Transverse colon (tissue), 4 donors: ENCODE measurements at places on chromosomes 7 and 10. TPM values are rescaled to one million over a fixed set of nuclear protein-coding genes. Genes with fewer than 3 reads are reported as not detected.

Gene POLR2J
- 23.3 TPM for total RNA-seq

Gene LIPK
- not detected for total RNA-seq

DNA sequence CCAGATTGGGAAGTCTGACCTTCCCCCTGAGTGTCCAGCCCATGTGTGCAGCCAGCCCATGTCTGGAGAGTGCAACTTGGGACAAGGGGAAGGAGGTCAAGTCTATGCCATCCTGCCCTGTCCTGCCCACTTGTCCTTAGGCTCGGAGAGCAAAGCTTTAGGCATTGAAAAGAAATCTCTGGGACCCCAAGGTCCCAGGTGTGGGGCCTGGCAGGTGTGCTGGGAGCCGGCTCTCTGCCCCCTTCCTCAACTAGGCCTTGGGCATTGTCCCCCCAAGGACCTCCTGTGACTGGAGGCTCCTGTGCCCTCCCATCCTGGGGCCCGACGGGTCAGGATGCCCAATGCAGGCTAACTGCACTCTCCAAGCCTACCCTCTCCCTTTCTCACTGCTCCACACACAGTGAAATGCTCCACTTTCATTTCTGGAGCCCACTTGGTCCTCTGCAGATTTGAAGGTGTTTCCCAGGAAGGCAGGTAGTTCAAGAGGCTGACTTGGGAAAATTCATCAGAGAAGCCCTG lies 124.7 kb downstream of the PTPN20 start:
- DNase-seq: no peak

DNA sequence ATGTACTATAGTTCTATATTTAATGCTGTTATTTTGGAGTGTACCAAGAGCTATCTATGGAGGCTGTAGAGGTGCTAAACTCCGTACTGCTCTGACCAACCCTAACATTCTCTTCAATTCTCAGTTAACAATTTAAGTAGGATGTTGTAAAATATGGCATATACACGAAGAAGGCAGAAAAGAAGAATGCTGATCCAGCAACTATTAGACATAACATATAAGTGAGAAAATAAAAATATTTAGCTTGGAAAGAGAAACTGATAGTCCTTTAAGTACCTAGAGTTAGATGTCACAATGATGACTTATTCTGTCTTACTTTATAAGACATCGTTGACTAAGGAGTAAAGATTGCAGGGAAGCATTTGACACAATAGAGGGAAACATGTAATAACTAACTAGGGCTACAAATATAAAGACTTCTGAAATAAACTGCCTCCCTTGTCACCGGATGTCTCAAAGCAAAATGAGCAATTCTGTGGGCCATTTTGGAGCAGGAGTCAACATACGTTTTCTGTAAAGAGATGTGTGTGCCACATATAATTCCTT lies 159.5 kb downstream of the CPEB3 start:
- DNase-seq: no peak

DNA sequence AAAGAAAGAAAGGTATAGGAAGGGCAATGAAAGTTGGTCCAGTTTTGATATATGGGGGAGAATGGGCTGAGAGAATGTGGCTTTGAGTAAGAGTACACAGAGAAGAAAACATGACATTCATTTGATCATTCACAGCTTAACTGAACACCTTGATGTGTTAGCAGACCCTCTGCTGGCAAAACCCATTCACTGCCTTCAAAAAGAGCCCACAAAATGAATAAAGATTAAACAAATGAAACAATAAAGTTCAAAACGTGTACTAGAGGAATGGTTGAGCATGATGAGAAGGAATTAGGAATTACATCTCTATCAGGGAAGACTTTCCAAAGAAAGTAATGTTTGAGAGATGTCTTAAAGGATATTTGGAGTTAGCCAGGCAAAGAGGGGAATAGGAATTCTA lies 2.1 kb downstream of the WEE2 start:
- DNase-seq: no peak

GRCh38 chr7:142338633-142339501 lies 81.0 kb upstream of the PRSS58 start:
- DNase-seq: no peak

DNA sequence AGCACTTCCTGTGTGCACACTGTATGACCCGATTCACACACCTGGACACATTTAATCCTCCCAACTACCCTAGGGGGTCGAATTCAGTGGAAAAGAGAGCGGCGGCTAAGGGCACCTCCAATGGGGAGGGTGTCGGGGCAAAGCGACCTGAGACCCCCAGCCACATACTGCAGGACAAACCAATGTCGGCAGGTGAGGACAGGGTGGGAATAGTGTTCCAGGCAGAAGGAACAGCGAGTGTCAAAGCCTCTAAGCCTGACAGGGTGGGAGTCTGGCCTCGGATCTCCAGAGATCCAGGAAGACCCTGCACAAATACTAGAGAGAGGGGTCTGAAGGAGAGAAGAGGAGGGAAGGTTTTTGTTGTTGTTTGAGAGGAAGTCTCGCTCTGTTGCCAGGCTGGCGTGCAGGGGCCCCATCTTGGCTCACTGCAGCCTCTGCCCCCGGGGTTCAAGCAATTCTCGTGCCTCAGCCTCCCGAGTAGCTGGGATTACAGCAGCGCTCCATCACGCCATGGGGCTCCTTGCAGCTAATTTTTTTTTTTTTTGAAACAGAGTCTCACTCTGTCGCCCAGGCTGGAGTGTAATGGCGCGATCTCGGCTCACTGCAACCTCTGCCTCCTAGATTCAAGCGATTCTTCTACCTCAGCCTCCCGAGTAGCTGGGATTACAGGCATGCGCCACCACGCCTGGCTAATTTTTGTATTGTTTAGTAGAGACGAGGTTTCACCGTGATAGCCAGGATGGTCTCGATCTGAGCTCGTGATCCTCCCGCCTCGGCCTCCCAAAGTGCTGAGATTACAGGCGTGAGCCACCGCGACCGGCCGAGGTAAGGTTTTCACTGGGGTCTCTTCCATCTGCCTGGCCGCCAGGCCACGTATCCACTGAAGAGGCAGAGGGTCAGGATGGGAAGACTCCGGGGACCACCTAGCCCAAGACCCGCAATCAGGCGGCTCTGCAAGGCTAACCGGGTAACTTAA lies 1.2 kb upstream of the ARPC1B start:
- no peak for DNase-seq

DNA sequence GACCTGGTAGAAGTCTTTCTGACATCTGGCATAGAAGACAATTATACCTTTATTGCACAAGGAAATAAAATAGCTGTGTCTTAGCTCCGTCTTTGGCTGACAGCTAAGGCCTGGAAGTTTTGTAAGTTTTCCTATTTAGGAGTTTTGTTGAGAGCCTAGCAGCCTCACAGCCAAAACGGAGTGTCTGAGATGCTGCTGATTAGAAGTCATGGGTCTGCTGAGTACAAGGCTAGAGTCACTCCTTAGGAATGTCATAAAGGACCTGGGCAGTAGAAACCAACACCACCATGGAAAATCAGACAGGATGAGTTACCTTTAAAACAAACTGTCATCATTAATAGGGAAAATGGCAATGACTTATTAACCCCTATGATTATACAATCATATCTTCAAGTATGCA lies 442.5 kb downstream of the KCNMA1 start:
- DNase-seq: no peak

GRCh38 chr7:55063061-55063460 lies 44.2 kb downstream of the EGFR start:
- no peak for DNase-seq

GRCh38 chr10:26436848-26437247 lies 1.3 kb upstream of the APBB1IP start:
- DNase-seq: no peak
